Activated naive CD8-positive, alpha-beta T cell treated with anti-CD3 and anti-CD28 coated beads, Interleukin-2, amount 50 U/mL, for 16 hours (primary cell): ENCODE measurements at places on chromosomes 13 and 19.

- DNase-seq = no peak
Measured at GRCh38 chr19:12244370-12244769, 50.3 kb downstream of the ZNF44 start.

DNA sequence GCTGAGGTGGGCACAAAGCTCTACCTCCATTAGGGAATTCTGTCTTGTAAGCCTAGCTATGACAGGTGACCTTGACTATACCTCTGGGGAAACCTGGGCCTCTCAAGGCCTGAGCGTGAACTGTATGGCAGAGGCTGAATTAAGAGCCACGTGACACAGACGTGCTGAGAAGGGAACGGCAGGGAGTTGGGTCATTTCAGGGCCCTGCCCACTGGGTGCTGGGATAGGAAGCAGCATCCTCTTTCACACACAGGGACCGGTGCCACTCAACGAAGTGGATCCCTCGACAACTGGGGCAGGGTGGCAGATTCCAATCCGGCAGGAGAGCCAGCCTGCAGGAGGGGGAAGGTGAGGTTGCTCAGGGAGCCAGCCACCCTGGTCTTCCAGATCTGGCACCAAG, 9.2 kb downstream of the ASF1B start:
- DNase-seq = no peak

GRCh38 chr19:28396287-28396831, 816.6 kb downstream of the UQCRFS1 start:
- DNase-seq = no peak

- no peak for DNase-seq
Measured at GRCh38 chr13:26968431-26969341, 202.9 kb downstream of the USP12 start.

DNA sequence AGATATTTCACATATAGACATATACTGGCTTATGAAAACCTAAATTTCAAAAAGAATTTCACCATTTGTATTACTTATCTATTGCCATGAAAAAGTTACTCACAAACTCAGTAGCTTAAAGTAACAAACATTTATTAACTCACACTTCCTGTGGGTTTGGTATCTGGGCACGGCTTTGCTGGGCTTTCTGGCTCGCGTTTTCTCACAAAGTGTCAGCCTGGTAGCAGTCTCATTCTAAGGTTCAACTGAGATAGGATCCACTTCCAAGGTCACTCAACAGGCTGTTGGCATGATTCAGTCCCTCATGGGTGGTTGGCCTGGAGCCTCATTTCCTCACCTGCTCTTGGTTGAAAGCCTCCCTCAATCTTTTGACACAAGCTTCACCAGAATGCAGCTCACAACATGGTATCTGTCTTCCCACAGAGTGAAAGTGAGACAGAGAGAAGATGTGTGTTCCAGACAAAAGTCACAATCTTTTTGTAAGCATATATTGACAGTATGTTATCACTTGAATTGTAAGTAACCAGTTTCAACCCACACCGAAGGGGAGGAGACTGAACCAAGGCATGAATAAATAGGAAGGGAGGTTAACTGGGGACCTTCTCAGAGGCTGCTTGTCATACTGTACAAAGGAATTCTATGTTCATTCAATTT, 1065.8 kb upstream of the SPRY2 start:
- no peak for DNase-seq

DNA sequence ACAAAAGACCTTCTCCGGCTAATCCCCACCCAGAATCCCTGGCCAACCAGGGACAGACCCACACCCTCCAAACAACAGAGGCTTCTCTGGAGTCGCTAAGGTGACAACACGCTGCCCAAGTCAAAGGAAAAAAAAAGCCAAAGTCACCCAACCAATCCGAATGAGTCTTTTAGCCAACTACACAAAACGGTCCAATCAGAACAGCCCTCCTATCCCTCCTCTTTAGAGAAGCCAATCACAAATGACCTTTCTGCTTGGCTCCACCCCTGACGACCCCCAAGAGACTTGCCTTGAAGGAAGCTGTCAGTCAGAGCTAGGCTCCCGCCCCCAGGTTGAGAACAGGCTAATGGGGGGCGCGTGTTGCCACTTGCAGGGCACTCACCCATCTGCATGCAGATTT, 6.6 kb upstream of the FBXW9 start:
- no peak for DNase-seq

DNA sequence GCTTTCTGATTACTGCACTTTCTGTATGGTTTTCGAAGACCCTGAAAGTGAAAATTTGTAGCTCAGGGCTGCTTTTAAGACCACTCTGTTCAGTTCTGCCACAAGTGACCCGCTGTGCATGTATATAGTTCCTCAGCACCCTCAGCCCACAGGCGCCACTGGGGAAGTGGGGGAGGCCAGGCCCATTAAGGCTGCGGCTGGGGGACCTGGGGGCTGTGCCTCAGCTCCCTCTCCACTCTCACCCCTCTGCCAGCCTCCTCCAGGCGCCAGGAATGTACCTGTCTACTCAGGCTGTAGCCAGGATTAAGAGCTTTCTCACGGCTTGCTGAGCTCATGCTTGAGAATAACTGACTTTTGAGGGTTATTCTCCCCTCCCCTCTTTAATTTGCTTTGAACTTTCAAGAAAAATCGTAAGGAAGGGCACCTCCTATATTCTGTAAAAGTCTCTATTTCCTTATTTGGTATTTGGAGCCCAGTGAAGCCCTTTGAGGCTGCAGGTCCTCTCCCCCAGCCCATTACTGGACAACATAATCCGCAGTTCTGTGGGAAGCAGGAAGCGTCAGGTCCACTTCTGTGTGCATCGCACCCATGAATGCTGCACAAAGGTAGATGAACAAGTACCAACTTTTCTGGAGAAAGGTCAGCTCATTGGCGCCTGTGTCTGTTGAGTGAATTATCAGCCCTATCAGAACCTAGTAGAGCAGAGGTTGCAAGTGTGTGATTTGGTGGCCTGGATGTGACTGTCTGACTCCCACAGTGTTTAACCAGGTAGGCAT, 29.6 kb downstream of the GJA3 start:
- no peak for DNase-seq

DNA sequence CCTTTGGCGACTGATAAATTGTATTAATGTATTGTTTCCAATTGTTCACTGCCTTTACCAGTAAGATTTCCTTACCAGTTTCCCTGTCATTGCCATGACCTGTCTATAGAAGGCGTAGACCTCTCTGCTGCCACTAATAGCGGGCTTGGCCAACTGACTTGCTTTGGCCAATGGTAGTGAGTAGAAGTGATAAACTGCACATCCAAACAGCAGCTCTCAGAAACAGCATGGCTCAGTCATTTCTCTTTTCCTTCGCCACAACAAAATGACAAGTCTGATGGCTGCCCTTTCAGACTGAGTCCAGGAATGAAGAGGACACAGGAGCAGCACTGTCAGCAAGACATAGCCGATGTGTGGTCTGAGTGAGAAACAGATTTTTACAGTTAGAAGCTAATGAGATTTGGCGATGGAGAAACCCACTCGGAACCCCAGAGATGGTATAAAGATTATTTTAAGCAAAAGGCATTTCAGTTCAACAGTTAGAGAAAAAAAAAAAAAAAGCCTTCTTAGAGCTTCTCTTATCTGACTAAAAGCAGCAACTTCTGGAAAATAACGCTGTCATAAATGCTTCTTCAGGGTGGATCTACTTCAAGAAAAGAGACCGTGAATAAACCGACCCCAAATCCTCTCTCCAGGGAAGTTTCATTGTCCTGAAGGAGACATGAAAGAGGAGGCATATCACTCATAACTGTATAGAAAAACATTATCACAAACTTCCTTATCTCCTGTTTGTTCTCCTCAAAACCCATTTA, 42.0 kb upstream of the TM9SF2 start:
- DNase-seq = no peak

GRCh38 chr13:102517959-102518358, 78.8 kb upstream of the TPP2 start:
- no peak for DNase-seq
